Activated gamma-delta T cell treated with anti-CD3 and anti-CD28 coated beads, Interleukin-2, amount 50 U/mL, for 16 hours (primary cell): ENCODE measurements at places on chromosomes 11 and 22.

- no peak for DNase-seq
Observed at GRCh38 chr22:23265368-23265700, 85.0 kb downstream of the BCR start.

- DNase-seq = no peak
Observed at GRCh38 chr11:18225913-18226312, 10.7 kb downstream of the SAA4 start.

GRCh38 chr11:115699733-115700132 is 195.5 kb upstream of the CADM1 start:
- DNase-seq = no peak

- no peak for DNase-seq
Observed at GRCh38 chr11:129119036-129119435, 73.1 kb downstream of the ARHGAP32 start.
